ENCODE measurements at places on chromosomes 16 and 17. TPM values are rescaled to one million over a fixed set of nuclear protein-coding genes. Genes with fewer than 3 reads are reported as not detected.

DNA sequence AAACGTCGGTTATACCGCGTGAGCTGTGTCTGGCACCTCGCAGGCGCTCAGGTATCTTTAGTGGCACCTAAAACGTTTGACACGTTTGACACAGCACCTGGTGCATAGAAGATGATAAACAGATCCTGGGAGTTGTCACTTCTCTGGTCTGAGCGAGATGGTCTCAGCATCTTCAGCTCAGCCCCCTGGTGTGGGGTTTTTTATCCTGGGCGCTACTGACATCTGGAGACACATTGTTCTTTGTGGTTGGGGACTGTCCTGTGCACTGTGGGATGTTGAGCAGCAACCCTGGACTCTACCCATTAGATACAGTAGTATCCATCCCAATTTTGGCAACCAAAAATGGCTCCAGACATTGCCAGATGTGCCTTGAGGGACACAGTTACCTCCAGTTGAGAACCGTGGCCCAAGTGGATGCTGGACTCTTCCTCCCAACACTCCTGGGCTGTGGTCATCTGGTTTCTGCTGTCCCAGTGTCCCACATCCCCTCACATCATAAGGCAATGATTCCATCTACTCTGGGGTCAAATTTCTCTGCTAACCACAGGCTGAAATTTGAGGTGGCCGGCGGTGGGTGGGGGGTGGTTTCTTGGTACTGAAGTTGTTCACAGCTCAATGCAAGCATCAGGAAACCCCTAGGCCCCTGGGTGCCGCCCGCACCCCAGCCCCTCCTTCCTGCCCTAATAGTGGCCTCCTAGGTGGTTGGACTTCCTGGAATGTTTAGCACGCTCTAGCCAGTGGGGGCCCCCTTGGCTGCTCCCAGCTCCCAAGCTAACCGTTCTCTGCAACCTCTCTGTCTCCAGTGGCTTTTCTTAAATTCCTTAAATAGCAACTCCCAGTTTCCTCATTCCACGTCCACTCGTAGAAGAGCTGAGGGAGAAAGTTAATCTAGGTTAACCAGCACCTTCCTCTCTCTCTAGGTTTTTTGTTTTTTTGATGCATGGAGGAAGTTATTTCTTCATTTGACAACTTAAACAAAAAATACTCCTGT lies 124.8 kb downstream of the ABCC1 start:
- DNase-seq, result peak; percentile 58

- DNase-seq, result no peak
Measured at GRCh38 chr16:84678541-84678940, 21.3 kb upstream of the USP10 start.

Gene CANT1
- polyA plus RNA-seq, result 42.1 TPM

Gene VAT1L
- polyA plus RNA-seq, result not detected

Gene UNC119
- polyA plus RNA-seq, result 57.6 TPM

Gene C16orf86
- polyA plus RNA-seq, result 2.0 TPM

Data from HepG2 (cell line).